Sigmoid colon (tissue), 7 donors: ENCODE measurements at places on chromosomes 16 and 17. TPM values are rescaled to one million over a fixed set of nuclear protein-coding genes. Genes with fewer than 3 reads are reported as not detected.
A peak's percentile ranks its signal among the peaks of the same experiment; 100 is the strongest.

- no peak for DNase-seq
These were observed 110.9 kb downstream of the XYLT1 start for GRCh38 chr16:17359788-17360390.

DNA sequence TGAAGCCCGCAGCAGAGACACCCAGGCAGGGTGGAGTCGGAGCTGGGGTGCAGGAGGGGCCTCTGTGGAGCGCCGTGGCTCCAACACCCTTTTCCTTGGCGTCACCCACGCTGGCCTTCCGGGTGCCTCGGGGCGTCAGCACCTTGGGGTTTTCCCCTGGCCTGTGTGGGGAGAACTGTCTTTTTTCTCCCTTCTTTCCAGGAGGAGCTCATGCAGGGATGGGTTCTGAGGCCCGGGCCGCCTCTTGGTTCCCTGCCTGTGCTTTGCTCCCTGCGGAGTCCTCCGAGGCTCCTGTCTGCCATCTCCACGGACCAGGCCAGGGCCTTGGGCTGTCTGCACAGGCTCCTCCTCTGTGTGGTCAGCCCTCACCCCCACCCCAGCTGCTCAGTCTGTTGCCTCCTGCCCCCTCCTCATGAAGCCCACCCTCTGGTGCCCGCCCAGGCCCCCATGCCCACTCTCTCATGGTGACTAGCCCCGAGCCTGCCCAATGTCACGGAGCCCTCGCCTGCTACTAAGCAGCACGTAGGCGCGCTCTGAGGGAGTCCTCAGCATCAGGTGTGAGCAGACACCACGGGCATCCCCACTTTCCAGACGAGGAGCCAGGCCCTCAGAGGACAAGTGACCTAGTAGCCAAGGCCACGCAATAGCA is 5.0 kb downstream of the KATNB1 start:
- no peak for DNase-seq

DNA sequence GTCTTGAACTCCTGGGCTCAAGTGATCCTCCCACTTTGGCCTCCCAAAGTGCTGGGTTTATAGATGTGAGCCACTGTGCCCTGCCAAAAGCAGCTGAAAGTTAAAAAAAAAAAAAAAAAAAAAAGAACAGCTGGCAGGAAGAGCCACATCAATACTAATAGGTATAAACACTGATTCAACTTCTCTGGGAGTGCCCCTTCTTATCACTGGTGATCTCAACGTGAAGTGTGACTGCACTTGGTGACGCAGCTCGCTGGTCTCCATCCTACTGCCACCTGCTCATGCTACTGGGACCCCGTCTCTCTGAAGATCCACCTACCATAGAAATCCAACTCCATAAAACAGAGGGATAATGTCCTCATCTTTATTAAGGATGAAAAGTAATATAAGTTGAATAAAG is 40.8 kb downstream of the RNF157 start:
- no peak for DNase-seq

DNA sequence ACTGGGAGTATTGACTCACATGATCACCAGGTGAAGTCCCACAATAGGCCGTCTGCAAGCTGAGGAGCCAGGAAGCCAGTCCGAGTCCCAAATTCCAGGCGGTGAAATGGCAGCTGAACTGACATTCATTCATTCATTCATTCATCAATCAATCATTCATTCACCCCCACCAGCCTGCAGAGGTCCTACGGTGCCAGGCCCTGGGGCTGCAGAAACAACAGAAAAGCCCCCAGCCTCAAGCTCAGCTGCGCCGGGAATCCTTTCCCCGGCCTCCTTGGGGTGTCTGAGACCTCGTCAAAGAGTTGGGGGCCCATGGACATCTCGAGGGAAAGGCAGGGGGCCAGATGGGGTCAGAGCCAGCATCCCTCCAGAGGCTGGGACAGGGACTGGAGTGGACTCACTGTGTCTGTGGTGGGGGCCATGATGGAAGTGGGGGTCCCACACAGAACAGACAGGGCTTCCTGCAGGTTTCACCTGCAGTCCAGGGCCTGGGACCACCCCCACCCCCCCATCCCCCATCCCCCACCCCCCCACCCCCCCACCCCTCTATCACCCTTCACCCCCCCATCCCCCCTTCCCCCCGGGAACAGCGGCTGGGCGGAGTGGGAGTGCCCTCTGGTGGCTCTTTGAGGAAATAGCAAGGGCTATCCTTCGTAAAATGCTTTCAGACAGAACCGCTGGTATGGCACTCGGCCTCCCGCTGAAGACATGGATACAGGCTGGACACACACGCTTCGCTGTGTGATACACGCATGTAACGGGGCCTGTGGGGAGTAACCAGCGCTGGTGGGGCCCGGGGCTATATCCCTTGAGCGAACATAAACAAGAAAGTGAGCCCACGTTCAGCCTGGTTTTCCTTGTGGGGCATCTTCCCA is 8.5 kb upstream of the ZC3H18 start:
- no peak for DNase-seq

DNA sequence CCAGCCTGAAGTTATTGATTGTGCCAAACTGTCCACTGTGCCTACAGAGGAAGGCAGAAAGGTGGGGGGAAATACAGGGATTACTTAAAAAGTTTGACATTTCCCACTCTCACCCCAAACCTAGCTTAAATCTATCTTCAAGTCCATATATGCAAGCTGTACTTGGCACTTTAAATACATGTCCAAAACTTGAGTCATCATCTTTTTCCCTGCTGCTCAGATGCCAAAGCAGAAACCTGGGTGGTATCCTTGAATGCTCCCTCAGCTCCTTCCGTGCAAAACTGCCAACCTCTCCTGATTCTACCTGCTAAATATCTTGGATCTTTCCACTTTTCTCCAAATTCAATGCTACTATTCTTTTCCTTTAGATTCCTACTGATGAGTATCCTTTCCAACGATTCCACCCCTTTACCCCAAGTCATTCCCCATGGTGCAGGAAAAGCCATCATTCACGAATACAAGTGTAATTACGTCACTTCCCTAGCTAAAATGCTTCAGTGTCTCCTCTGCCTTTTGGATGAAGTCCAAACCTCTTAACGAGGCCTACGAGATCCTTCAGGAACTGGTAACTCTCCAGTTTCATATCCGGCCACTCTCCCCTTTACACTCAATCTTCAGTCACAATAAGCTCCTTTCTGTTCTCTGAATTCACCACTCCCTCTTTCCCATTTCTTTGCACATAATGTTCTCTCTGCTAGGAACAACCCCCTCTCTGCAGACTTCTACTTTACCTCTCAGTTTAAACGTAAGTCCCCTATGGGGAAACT is 9.3 kb downstream of the BECN1 start:
- no peak for DNase-seq

GRCh38 chr17:518047-518735 is 165.6 kb upstream of the RPH3AL start:
- no peak for DNase-seq

DNA sequence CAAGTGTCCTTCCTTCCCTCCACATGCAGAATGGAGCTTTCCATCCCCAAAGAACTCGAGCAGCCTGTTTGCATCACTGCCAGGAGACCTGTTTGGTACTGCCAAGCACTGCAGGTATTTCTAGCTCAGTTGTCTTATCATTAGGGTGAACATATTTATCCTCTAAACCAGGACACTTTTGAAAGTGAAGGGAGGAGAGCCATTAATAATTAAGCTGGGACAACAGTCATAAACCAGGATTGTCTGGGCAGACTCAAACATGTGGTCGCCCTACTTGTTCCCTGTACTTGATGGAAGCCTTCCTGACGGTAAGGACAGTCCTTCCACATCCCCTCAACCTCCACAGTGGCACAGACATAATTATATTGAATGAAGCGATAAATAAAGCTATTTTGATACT is 67.4 kb downstream of the PRKCA start:
- DNase-seq, result no peak

DNA sequence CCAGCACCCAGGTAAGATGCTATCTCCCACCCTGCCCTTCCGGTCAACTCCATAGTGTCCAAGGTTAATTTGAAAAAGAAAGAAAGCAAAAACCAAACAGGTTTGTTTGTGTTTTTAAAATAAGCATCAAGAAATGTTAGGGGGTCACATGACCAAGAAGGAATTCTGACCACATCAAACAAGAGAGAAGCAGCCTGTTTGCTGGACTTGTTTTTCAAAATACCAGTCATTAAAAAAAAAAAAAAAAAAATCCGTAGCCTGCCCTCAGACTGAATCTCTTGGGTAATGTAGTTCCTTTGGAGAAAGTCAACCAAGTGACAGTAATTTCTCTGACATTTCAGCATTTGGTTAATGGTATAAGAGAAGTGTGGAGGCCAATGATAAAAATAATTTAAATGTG is 38.4 kb downstream of the HNF1B start:
- no peak for DNase-seq

DNA sequence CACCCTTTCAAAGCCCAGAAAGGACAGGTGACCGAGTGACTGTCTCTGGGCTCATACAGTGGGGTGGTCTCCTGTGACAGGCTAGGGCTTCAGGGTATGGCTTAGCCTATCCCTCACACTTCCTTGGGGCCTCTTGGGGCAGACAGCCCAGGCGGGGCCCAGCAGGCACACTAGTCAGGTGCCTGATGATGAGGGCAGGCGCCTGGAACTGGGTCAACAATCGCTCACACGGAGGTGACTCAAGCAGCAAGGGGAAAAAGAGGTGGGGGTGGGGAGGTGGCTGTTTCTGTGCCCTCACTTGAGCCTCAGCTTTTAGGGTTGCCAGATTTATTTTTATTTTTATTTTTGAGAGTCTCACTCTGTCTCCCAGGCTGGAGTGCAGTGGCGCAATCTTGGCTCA is 6.4 kb upstream of the GRN start:
- DNase-seq, result no peak

DNA sequence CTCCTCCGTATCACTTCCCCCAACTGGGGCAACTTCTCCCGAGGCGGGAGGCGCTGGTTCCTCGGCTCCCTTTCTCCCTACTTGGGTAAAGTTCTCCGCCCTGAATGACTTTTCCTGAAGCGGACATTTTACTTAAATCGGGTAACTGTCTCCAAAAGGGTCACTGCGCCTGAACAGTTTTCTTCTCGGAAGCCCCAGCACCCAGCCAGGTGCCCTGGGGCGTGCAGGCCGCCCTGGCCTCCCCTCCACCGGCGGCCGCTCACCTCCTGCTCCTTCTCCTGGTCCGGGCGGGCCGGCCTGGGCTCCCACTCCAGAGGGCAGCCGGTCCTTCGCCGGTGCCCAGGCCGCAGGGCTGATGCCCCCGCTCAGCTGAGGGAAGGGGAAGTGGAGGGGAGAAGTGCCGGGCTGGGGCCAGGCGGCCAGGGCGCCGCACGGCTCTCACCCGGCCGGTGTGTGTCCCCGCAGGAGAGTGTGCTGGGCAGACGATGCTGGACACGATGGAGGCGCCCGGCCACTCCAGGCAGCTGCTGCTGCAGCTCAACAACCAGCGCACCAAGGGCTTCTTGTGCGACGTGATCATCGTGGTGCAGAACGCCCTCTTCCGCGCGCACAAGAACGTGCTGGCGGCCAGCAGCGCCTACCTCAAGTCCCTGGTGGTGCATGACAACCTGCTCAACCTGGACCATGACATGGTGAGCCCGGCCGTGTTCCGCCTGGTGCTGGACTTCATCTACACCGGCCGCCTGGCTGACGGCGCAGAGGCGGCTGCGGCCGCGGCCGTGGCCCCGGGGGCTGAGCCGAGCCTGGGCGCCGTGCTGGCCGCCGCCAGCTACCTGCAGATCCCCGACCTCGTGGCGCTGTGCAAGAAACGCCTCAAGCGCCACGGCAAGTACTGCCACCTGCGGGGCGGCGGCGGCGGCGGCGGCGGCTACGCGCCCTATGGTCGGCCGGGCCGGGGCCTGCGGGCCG is 1.6 kb downstream of the HIC1 start:
- DNase-seq, result peak; percentile 75

GRCh38 chr16:4290236-4290830 is 17.5 kb upstream of the TFAP4 start:
- no peak for DNase-seq

- peak; percentile 84 for DNase-seq
These were observed 19.7 kb downstream of the CYB5B start for GRCh38 chr16:69443927-69444631.

- no peak for DNase-seq
These were observed 16.5 kb upstream of the ZC3H18 start for GRCh38 chr16:88553739-88554138.

GRCh38 chr16:2299121-2299914 is 31.4 kb upstream of the RNPS1 start:
- DNase-seq, result no peak

- DNase-seq, result peak; percentile 74
These were observed 500 bp downstream of the COX6A2 start for GRCh38 chr16:31427441-31428278.

DNA sequence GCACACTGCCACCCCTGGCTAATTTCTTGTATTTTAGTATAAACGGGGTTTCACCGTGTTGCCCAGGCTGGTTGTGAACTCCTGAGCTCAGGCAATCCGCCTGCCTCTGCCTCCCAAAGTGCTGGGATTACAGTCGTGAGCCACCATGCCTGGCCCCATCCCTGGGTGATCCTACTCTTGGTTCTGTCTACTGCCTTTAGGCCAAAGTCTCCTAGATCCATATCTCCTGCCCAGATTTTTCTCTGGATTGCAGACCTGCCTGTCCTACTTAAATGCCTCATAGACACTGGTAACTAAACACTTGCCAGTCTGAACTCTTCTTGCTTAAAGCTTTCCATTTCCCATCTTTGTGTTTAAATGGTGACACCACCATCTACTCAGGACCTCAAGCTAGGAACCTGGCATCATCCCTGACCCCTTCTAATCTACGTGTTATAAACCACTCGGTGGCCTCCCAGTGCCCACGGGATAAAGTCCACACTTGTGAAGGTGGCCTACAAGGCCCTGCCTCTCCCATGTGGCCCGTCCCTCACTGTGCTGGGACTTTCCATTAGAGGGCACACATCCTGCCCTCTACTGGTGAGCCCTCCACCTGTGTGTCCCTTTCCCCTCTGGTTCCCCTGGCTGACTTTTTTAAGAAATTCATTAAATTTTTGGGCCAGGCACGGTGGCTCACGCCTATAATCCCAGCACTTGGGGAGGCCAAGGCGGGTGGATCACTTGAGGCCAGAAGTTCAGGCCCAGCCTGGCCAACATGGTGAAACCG is 51.1 kb downstream of the USP43 start:
- no peak for DNase-seq

ASB16 gene
- 0.82 TPM for total RNA-seq

AANAT gene
- not detected for total RNA-seq

KRT16 gene
- not detected for total RNA-seq

RND2 gene
- 2.5 TPM for total RNA-seq

C17orf100 gene
- total RNA-seq, result 1.3 TPM

HS3ST3A1 gene
- 2.5 TPM for total RNA-seq

VAT1L gene
- total RNA-seq, result 5.3 TPM

TBC1D3K gene
- not detected for total RNA-seq

MCRIP1 gene
- 129 TPM for total RNA-seq

ABAT gene
- 6.4 TPM for total RNA-seq
